ENCODE measurements at places on chromosomes 7 and 10. TPM values are rescaled to one million over a fixed set of nuclear protein-coding genes. Genes with fewer than 3 reads are reported as not detected.

TRPV5 gene
- total RNA-seq = not detected

SEMA3D gene
- 6.6 TPM for total RNA-seq

DNA sequence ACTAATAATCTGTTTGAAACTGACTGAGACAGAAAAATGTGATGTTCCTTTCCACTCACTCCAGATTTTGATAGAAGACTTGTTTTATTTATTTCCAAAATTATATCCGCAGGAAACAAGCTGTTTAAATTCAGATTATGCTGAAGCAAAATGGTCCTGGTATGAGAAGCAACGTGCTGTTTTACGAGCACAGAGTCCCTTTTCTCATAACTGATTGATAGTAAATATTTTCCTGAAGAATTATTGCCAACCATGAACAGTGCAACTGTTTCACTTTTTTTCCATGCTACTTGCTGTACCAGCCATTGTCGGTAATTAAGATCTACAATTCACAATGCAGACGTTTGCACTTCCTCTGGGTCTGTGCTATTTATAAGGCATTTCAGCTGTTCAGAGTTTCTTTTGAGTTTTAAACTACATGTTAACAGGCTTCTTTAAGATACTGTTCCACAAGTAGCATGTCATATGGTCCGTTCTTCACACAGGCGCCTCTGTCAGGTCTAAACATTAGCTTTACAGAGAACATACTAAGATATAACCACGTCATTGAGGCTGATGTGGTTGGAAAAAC is 103.8 kb downstream of the POLL start:
- DNase-seq = no peak

DNA sequence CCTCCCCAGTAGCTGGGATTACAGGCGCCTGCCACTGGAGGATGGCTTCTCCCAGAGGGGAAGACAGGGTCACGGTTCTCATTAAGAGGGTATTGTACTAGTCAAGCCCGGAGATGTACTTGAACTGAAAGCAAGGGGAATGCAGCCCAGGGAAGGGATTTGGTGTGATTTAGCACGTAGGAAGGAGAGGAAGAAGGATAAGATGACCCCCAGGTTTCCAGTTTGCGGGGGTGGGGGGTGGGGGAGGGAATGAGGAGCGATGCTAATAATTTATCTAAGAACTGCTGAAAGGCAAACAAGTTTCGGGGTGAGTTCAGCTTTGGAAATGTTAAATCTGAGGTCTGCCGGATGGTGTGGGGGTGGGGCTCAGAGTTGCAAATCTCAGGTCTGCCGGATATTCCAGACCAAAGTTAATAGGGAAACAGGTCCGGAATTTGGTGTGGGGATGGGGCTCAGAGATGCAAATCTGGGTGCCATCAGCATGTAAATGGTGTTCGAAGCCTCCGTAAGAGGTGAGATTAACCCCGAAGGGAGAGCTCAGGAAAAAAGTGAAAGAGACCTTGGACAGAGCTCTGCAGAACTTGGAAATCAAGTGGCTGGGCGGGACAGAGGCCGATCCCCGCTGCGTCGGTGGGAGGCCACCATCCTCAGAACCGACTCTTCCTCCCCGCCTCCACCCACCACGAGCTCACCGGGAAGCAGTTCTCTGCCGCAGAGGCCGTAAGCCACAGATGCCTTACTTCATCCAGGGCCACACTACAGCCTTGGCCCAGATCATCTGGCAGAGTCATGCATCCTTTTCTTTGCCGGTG is 1.6 kb upstream of the SEPHS1 start:
- DNase-seq = peak; percentile 78

GRCh38 chr10:75096749-75097148 is 14.7 kb upstream of the SAMD8 start:
- no peak for DNase-seq

DNA sequence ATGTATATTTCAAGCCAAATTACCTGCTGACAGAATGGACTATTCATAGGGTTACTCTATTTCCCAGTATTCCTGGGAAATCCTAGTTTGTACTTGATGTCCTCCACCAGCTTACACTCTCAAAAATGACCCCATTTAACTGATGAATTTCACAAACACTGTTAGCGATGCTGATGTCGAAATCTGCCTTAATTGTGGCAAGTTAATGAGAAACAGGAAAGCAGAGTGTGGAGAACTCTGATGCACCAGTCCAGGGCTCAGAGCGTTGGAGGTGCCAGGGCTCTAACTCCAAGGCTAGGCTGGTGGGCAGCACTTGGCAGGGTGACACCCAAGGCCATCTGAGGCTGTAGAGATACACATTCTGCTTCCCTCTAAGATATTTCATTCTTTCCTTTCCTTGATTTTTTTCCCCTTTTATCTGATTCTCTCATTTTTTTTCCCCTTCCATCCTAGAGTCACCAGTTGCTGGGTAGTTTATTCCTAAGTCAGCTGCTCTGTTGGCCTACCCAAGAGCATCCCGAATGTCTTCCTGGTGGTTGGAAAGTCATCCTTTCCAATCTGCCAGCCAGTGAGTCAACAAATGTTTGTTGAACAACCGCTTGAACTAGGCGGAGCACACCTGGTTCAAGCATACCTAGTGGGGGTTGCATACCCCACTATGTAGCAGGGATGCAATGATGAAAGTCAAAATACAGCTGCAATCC is 525.0 kb upstream of the NRP1 start:
- DNase-seq = no peak

DNA sequence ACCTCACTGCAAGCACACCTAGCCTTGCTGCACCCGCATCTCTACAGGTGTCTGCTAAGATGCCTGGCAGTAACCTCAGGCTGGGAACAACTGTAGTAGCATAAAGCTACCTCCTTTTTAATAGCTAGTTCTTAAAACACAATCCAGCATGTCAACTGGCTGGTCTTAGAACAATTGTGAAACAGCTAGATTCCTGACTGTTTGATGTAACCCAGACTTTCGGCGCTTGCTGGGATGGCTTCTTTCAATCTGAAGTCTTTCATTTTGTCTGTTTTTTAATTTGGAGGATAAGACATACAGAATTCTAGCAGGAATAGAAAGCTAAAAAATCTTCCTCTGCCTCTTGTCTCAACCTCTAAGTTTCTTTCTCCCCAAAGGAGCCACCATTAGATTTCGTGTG is 59.8 kb downstream of the GSDME start:
- DNase-seq = no peak

GRCh38 chr7:25308906-25309705 is 80.8 kb upstream of the NPVF start:
- no peak for DNase-seq

DNA sequence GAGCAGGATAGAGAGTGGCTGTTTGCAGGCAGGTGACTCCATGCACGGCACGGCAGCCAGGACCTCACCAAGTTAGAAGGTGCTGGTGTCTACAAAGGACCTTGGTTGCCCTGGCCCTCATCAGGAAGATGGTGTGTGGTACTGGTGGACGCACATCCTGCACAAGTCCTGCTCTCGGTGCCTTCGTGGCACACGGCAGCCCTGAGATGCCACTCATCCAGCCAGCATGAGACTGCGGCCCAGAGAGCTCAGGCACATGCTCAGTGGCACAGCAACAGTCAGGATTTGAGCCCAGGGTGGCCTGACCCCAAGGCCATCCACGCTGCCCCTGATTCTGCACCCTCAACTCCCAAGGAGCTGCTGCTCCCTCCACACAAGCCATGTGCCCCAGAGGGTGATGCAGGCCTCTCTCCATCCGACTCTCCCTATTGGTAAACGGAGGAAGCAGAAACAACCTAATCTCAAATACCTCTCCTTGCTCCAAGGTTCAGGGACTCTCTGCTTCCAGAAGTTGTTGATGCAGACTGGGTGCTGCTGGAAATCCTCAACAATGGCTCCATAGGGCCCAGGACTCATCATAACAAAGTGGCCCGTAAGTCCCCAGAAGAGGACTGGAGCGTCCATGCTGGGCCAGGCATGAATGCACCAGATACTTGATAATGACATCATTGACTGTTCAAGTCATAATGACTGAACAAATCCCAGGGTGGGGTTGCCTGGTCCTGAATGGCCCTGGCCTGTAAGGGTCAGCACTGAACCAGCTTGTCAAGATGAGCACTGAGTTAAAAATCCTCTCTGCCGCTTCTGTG is 93.6 kb downstream of the ARHGAP22 start:
- DNase-seq = no peak

DNA sequence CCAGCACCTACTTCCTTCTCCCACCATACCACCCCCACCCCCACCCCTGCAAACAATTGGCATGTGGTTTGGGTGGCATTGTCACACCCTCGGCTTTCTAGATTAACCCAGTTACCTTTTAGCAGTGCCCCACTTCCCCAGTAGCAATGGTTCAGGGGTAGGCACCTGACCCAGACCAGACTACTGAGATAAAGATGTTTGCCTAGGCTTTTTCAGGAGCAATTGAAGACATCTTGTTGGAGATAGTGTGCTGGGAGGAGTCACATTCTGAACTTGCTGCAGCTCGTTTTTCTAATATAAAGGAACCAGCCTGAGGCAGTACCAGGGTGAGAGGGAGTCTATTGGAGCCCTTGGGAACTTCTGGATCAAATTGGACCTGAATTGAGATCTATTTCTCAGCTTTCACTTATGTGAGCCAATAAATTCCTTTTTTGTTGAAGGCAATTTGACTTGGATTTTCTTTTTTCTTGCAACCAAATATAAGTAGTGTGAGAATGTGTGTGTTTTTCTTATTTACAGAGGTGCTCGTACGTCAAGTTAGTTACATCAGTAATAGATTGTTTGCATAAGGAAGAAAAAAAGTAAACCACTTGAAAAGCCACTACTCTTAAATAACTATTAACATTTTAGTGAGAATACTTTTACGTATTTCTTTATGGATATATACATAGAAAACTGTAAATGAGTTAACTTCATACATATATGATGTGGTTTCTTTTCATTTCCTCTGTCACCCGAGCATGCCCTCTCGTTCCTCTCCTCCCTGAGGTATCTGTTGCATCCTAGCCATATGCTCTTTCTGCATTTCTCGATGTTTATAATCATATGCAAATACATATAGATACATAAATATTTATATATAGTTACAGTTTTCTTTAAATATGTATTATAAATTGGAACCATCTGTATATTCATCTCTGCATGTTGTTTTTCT is 38.0 kb downstream of the RAB18 start:
- no peak for DNase-seq

DNA sequence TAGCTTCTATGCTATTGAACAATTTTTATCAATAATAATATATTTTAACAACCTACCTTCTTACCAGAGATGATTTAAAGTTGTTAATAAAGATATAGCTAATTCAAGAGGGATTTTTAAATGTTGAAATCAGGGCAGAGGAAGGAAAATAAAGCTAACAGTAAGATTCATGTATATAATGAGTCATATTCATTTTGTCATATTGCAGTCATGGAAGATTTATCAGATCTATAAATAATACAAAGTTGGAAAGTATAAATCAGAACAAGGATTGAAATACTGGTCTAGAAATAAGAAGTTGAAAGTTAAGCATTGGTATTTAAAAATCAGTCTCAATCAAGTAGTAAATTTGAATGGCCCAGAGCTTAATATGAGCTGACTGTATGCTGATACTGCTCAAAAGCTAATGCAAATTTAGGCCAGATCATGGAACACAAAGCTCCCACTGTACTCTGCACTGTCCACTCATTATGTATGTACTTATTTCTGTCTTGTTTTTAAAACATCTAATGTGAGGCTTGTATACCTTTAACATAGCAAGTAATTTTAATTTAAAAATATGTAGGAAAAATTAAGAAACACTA is 196.9 kb downstream of the ZEB1 start:
- DNase-seq = no peak
